Pons (tissue), 1 donor: ENCODE measurements at places on chromosomes 5 and 9.

GRCh38 chr9:22469928-22470544, 23.4 kb downstream of the DMRTA1 start:
- peak; percentile 37 for DNase-seq

- no peak for DNase-seq
Observed at GRCh38 chr5:179825655-179826182, 5.0 kb downstream of the SQSTM1 start.

- no peak for DNase-seq
Observed at GRCh38 chr5:132059043-132059695, 1.3 kb upstream of the IL3 start.

DNA sequence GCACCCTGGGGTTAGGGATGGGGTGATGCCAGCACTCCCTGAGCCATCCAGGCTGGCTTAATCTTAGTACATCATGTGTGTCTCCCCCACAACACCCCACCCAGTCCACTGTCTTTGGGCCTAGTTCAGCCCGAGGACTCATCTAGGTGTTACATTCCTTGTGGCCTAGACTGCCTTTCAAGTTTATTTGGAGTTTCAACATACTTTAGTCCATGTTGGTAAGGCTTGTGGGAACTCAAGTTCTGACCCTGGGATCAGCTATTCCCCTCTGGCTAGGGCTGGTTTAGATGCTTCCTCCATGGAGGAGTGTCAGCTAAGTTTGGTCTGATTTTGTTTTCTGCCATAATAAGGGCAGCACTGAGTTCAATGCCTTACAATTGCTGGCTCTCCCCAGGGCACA, 302.4 kb downstream of the SMARCA2 start:
- DNase-seq, result no peak

DNA sequence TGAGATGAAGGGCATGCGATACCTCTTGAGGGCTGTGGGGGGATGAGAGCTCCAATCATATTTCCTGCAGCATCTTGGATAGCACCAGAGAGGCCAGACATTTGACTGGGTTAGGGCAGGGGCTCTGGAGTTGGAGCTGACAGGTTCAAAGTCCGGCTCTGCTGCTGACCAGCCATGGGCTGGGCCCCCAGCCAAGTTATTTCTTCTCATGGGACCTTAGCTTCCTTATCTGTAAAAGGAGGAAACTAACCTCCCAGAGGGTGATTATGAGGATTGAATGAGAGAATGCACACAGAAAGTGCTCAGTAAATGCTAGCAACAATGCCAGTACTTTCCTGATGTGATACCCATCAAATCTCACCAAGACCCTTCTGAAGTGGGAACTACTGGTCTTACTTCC, 65.2 kb upstream of the SLC25A51 start:
- DNase-seq, result no peak

- DNase-seq, result no peak
Observed at GRCh38 chr5:31827867-31828266, 188.9 kb downstream of the PDZD2 start.

DNA sequence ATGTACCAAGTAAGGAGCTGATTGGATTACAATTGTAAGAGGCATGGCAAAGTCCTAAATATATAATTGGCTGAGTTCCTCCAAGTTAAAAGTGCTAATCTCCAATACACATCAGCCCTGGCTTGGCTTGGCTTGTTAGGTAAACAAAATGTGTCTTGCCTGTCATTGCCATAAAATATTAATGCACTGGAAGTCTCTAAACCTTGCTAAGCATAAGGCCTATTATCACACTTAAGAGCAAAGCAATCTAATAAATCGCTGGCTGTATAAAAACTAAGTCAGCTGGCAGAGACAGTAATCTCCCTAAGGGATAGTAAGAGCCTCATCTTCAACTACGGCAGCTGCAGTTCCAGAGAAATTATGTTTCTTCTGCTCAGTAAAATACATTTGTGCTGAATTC, 418.6 kb upstream of the GRAMD2B start:
- DNase-seq, result no peak

GRCh38 chr5:138536665-138537315, 6.2 kb downstream of the ETF1 start:
- peak; percentile 53 for DNase-seq

- DNase-seq, result no peak
Observed at GRCh38 chr5:16547200-16547842, 69.5 kb downstream of the RETREG1 start.

DNA sequence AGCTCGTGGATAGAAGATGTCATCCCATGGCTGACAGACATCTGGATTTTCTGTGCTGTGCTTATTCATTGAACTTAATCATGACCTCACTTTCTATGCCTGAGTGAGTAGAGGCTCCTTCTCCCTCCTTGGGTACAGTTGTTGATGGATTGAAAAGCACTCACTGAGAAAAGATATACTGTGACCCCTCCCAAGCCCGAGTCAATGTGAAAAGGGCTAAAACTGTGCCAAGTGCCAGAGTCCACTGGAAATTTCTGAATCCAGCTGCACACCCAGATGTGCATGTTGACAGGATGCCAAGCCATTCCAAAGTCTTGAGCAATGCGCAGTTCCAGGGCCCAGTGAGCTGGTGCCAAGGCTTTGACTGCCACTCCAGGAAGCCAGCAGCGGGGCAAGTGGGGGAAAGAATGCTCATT, 473.0 kb downstream of the NTRK2 start:
- DNase-seq, result no peak

DNA sequence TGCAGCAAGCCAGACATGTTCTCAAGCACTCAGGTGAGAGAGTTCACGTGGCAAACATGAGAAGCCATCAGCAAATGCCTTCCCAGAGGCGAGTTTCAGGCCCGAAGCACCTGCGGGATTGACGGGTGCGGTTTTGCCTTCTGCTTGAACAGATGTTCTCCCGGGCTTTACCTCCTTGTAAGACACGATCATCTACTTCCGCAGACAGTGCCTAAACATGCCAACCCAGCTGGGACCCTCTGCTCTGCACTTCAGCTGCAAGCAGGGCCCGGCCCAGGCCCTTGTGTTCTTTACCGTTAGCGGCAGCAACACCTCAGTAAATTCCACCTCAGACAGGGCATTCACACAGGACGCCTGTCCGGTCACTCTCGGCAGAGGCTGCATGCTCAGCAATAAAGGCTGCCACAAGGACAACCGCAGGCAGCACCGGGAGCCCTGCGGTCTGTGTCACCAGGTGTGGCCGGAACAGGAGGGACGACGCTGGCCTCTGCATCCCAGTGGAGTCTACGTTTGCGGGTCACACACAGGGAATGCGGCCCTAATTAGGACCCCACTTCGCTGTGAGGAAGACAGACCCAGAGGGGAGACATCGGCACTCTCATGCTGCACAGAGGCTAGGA, 139.6 kb downstream of the ROR2 start:
- DNase-seq, result no peak

DNA sequence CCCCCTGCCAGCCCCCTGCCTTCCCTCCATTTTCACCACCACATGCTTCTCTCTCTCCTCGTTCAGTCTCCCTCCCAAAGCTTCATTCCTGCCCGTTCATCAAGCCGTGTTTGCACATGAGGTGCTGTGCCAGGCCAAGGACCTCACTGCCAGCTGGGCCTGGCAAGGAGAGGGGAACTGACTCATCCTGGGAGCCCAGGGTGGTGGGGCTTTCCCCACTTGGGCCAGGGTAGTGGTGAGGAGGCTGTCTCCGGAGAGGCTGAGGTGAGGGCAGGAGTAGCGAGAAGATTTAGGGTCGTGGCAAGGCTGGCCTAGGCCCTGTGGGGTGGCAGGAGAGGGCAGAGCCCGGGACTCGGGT, 30.4 kb upstream of the NOTCH1 start:
- no peak for DNase-seq

DNA sequence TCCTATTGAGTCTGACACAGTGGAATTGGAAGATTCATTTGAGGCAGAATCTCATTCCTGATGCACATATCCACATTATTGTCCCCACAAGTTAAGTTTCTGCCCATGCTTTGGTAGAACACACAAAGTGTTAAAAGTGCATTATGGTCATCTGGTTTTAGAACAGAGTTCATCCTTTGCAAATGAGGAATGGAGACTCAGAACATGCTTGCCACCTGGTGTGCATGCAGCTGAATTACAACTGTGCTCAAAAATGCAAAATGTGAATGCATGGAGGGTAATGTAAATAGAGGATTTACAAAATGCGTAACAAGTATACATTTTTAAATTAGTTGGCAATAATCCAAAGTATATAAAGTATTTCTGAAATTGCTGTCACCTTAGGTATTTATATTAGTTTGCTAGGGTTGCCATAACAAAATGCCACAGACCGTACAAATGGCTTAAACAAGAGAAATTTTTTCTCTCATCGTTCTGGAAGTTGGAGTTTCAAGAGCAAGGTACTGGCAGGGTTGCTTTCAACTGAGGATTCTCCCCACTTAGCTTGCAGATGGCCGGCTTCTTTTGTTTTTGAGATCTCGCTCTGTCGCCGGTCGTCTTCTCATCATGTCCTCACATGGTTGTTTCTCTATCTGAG, 671.1 kb downstream of the TAF11L14 start:
- peak; percentile 44 for DNase-seq

- no peak for DNase-seq
Observed at GRCh38 chr5:95620870-95621838, 1.3 kb downstream of the GPR150 start.

- DNase-seq, result no peak
Observed at GRCh38 chr5:122484103-122484502, 172.1 kb downstream of the SNCAIP start.

DNA sequence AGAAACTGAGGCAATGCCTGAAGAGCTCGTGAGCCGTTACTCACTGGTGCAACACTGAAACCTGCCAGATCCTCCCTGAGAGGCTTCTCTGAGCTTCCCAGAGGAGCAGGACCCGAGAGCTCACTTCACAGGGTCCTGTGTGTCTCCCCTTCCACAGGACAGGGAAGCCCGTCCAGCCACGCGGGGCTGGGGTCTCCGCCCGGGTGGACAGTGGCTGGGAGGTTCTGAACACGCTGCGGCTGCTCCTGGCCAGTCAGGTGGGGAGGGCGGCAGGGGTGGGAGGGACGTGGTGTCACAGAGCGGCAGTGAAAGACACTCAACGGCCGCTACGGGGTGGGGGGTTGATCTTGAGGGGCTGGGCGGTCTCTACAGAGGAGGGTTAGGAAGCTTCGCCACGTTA, 290 bp upstream of the ZDHHC11 start:
- no peak for DNase-seq

GRCh38 chr9:98477884-98478283, 222.4 kb upstream of the TBC1D2 start:
- DNase-seq, result no peak

DNA sequence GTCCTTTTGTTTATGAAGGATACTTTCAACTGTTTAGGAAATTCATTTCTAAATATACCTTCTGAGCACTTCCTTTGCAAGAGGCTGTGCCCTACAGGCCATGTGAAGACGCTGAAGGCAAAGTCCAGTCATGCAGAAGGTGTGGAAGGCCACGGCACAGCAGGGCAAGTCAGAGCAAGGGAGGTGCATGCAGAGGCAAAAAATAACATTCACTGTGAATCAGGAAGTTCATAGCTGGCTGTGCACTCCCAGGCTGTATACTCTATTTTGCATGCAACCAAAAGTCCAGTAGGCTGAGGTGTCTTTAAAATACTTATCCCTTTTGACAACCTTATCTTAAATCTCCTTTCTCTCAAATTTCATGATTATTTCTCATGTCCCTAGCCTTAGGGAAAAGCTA, 50.3 kb downstream of the GNAQ start:
- DNase-seq, result peak; percentile 66

DNA sequence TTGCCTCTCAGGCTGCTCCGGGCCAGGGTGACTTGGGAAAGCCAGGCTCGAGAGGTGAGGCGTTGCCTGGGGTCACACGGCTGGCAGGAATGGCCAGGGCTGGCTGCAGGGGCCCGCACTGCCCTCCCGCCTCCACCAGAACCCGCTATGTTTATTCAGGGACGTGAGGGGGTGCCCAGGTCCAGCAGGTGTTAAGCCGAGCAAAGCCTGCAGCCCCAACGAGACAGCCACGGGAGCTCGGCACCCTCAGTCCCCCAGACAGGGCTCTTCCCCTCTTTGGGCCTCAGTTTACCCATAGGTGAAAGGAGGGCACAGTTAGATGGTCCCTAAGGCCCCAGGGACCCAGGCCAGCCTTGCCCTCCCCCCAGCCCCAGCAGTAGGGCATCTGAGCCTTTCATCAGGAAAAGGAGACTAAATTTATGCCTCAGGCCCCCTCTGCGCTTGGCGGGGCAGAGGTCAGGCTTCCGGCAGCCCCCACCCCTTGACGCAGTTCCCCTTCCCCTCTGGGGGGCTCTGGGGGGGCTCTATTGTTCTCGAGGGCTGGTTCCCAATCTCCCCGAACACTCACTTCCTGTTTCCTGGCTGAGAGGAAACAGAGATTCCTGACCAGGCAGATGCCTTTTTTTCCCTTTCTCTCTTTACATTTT, 7.1 kb upstream of the EGFL7 start:
- no peak for DNase-seq

DNA sequence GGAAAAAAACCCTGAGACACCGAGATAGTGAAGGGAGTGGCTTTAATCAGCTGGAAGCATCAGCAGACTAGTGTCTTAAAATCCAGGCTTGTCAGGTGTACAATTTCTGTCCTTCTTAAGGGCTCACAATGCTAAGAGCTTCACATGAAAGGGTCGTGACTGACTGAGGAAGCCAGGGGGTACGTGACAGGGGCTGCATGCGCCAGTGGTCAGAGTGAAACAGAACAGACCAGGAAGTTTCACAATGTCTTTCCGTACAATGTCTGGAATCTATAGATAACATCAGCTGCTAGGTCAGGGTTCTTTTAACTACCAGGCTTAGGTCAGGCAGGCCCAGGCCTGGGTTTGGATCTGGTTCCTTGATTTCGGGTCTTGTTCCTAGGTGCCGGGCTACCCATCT, 253.0 kb downstream of the CDH10 start:
- DNase-seq, result no peak

GRCh38 chr9:79224672-79225433, 346.9 kb upstream of the TLE4 start:
- no peak for DNase-seq

GRCh38 chr9:14112226-14112625, 201.7 kb downstream of the NFIB start:
- DNase-seq, result no peak

GRCh38 chr9:16653491-16654399, 216.7 kb downstream of the BNC2 start:
- DNase-seq, result no peak

DNA sequence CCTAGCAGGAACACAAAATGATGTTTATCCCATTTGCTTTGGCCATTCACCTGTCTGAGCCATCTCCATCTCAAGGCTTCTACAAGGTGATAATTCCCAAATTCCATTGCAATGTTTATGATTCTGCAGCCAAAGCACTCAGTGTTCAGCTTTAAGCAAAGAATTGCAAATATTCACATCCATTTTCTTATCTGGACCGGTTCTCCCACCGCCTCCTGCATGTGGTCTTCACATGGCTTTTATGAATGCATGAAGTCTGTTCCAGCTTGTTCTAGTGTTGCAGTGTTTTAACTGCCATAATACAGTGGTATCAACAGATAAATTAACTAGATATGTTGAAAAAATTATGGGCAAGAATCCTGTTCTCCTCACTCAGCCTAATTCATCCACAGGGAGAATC, 443.0 kb upstream of the KLF4 start:
- DNase-seq, result no peak

DNA sequence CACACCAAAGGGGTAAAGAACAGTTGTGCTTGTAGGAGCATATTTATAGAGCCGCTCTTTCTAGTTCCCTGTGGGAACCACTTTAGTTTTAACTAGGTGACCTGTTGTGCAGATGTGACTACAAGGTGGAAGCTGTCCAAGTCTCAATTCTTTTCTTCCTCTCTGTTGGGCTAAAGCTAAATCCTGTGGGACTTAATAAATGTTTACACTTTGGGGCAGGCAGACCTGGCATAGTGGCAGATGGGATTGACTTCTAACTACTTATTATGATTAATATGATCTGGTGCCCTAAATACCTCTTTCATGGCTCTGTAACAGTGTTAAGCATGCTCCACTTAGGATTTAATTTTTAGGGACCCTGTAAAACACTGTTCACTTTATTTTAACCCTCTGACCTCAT, 265.3 kb downstream of the KCTD16 start:
- DNase-seq, result no peak
